ENCODE measurements at places on chromosomes 6 and 20. TPM values are rescaled to one million over a fixed set of nuclear protein-coding genes. Genes with fewer than 3 reads are reported as not detected.

Gene TNFRSF21
- 9.4 TPM for total RNA-seq

Gene BTBD9
- 17.2 TPM for total RNA-seq

Gene HCRTR2
- total RNA-seq = not detected

Gene MCCD1
- total RNA-seq = not detected

Gene C20orf141
- not detected for total RNA-seq

Gene COL10A1
- 0.52 TPM for total RNA-seq

Gene SRSF12
- 2.6 TPM for total RNA-seq

Gene SPEF1
- total RNA-seq = not detected

Gene OR12D3
- not detected for total RNA-seq

Gene DEFB132
- not detected for total RNA-seq

Gene HSPA1L
- 5.2 TPM for total RNA-seq

Gene SALL4
- total RNA-seq = 0.52 TPM

Gene SIRPA
- 8.9 TPM for total RNA-seq

Gene DNAH8
- total RNA-seq = 14.6 TPM

Gene ELMO2
- 24.5 TPM for total RNA-seq

Gene GFRAL
- under 0.01 TPM for total RNA-seq

Gene MACROD2
- 3.1 TPM for total RNA-seq

Gene SPATS1
- not detected for total RNA-seq

Gene FGD2
- total RNA-seq = 7.3 TPM

Gene ULBP2
- not detected for total RNA-seq

Gene BTN1A1
- not detected for total RNA-seq

Gene SLC18B1
- total RNA-seq = 12.0 TPM

Gene KCNQ2
- total RNA-seq = 1.6 TPM

Gene SLC17A9
- total RNA-seq = not detected

Gene TRIM15
- not detected for total RNA-seq

Gene PAX1
- under 0.01 TPM for total RNA-seq

Gene VWA7
- 1.0 TPM for total RNA-seq

Gene KCNK5
- 1.6 TPM for total RNA-seq

Gene INSM1
- total RNA-seq = not detected

Gene PPP1R3D
- 6.8 TPM for total RNA-seq

Gene LRRN4
- total RNA-seq = under 0.01 TPM

Gene ANKRD66
- total RNA-seq = not detected

Gene GPX5
- total RNA-seq = not detected

Gene MUC21
- not detected for total RNA-seq

Gene MICAL1
- total RNA-seq = 32.4 TPM

Gene TBXT
- not detected for total RNA-seq
